Breast epithelium (tissue), 4 donors: ENCODE measurements at places on chromosomes 13 and 19. TPM values are rescaled to one million over a fixed set of nuclear protein-coding genes. Genes with fewer than 3 reads are reported as not detected.

DNA sequence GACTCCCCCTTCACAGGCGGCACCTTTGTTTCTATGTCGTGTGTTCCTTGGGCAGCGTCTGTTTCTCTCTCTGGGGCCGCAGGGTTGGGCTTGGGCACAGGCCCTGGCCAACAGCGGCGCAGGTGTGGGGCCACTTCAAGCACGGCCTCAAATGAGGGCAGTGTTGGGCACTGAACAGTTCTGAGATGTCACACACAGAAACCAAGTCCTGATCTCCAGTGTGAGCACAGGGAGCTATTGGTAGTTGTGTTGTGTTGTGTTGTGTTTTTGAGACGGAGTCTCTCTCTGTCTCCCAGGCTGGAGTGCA, 42.7 kb downstream of the GATAD2A start:
- DNase-seq: no peak

Gene ZNF675
- total RNA-seq: 6.1 TPM

DNA sequence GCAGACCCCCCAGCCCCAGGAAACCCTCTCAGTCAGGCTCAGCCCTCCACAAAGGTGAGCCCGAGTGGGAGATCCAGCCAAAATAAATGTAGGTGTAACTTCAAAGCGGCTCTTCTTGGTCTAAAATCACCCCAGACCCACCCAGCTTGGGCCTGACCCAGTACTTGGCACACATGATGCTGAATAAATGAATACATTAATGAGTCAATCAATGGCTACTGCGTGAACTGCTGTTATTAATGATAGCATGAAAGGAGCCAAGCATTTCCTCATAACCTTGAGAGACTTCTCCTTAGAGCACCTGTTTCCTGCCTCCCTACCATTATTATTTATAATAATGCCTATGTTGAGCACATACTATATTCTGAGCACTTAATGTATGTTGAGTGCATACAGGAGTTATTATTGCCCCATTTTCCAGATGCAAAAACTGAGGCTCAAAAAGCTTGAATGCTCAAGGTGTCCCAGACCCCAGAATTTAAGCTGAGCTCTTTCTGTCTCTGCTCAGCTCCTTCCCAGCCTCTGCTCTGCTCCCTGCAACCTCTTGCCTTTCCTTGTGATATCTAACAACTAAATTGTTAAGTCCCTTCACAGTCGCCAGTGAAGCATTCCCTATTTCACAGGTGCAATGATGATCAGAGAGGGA, 4.3 kb downstream of the NOTCH3 start:
- DNase-seq: no peak

DNA sequence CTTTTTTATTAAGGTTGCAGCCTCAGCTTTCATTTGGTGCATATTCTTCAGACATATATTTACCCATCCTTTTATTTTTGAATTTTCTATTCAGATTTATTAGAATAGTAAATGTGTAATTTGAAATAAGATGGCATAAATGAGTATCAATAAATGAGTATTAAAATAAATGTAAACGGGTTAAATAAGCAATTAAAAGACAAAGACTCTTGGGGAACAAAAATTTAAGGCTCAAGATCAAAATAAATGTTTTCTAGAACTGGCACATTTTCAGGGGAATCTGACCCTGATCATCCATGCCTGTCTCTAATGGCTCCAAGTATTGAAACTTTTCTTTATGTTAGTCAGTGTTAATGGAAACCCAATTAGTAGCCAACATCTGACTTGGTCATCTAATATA, 3.0 kb downstream of the OR10H3 start:
- no peak for DNase-seq

DNA sequence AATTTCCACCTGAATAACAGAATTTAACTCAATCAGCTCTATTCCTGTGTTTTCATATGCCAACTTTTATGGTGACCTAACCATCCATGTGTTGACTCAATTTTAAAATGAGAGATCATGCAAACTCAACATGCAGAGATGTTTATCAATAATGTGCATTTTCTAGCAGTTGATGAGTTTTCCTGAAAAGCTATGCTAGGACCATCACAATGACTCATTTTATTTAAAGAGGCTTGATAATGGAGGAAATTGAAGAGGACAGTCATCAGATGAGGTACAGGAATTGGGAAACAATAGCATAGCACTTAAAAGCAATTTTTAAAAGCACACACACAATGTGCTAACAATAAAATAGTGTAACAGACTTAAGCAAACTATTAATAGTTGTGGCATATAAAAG, 127.1 kb downstream of the VWA8 start:
- no peak for DNase-seq
